ENCODE measurements at places on chromosomes 2 and 18.

DNA sequence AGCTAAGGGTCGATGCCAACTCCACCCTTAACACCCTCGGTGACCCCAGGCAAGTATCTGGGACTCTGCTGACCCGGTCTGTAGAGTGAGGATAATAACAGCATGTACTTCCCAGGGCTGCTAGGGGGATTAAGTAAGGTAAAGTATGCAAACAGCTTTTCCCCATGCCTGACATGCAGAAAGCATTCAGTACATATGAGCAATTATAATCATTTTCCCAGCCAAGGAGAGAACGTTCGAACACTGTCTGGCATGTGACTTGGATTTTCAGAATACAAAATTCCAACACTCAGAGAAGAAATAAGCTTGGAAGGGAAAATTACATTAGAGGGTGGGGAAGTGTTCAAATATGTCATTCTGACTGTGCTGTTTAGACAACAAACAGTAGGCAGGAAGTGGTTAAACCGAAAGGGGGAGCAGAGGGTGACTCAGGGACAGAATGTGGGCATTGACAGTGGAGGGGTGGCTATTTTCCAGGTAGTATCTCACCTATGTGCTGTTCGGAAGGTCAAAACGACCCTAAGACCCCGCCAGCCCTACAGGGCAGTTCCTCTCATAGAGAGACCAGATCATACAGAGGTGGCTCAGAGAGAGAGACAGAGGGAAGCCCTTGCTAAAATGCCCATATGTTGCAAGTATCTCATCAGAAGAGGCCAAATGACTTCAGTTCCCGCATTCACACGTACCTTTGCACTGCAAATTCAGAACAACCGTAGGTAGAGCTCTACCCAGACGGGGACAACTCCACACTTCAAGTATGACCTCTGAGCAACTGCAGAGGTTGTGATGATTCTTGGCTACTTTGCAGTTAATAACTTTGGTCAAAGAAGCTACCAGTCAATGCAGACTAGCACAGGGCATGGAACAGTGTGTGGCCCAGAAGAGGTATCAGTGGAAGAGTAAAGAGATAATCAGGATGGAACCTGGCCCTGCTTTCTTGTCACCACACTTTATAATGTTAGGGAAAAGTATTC is 14.8 kb downstream of the ASPRV1 start:
- no peak for ATAC-seq

DNA sequence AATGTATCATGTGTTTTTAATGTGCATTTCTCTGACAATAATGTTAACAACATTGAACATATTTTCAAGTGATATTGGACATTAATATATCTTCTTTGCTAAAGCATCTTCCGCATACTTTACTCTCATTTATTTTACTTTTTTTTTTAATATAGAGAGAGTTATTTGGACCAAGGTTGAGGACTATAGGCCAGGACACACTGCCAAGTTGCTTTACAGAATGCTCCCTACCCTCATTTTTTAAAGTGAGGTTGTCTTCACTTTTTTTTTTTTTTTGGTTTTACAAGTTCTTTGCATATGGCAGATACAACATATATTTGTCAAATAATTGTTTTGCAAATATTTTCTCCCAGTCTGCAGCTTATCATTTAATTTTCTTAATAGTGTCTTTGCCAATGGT is 201.8 kb downstream of the OSR1 start:
- ATAC-seq, result no peak

GRCh38 chr18:48910972-48911545 is 39.7 kb downstream of the SMAD7 start:
- no peak for ATAC-seq

DNA sequence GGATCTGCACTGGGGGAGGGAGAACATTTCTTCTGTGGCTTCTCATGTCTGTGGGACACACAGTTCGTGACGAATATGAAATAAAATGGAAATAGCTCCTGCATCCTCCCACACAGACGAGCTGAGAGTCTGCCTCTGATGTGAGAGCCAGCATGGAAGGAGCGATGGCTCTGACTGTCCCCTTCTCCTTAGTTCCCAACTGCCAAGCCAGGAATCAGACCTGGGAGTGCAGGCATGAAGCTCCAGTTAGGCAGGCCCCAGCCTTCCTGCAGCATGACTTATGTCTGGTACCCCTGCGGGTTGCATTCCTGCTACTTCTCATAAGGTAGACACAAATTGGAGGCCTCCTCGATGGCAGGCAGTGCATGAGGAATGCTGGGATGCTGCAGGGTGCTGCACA is 56.2 kb downstream of the PRKCE start:
- no peak for ATAC-seq

DNA sequence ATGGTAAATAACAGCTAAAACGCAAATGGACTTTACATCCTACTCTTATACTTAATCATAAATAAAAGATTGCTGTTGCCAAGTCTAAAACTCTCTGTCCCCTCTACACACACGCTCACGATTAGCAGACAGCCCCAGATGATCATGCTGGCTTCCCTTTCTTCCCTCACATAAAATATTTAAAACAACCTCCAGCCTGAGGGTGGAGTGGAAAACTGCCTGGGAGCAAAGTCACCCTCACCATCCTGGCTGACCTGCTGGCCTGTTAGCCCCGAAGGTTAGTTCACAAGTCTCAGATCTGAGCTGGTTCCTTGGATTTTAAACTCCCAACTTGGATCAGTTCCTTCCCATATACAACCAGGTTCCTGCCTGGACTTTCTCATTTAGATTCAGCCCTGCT is 288.2 kb downstream of the NBAS start:
- ATAC-seq, result no peak

- ATAC-seq, result no peak
These were observed 16.1 kb downstream of the ADD2 start for GRCh38 chr2:70751881-70752280.

DNA sequence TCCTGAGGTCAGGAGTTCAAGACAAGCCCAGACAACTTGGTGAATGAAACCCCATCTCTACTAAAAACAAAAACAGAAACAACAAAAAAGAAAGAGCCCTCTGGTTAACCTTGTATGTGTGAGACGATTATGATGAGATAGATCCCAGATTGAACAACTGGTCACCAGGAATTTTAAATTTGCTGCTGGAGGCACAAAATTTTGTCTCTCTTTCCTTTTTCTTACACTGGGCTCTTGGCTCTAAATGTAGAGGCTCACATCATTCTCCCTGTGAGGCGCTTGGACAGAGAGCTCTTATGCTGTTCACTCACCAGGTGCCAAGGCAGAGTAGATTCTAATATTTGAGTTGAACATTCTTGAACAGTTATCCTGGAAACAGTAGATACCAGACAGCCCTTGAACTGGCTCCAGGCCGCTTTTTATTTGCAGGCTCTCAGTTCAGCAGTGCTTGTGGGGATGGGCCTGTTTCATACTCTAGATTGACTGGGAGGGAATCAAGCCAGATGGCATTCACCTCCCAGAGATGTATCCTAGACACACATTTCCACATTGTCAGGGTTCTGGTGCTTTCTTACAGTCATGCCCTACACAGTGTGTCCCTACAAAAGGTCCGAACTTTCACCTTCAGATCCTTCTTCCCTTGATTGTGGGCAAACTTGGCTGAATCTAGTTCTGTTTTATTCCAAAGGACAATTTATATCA is 1159.6 kb downstream of the RPIA start:
- ATAC-seq, result no peak

DNA sequence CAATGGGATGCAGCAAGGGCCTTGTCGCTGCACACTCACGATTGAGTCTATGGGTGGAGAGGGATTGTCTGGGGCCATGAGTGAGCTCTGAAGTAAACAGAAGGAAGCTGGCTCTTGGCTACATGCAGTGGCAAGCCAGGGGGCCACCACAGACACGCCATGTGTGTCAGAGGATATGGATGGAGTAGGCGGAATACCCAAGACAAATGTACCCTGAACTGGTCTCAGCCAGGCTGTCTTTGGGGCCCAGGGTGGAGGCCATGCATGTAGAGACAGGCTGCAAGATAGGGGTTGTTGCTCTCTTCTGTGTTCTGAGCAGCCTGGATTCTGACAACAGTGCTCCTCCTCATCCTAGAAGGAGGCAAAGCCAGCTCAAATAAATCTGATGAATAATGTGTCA is 24.0 kb upstream of the ITGA6 start:
- ATAC-seq, result no peak

DNA sequence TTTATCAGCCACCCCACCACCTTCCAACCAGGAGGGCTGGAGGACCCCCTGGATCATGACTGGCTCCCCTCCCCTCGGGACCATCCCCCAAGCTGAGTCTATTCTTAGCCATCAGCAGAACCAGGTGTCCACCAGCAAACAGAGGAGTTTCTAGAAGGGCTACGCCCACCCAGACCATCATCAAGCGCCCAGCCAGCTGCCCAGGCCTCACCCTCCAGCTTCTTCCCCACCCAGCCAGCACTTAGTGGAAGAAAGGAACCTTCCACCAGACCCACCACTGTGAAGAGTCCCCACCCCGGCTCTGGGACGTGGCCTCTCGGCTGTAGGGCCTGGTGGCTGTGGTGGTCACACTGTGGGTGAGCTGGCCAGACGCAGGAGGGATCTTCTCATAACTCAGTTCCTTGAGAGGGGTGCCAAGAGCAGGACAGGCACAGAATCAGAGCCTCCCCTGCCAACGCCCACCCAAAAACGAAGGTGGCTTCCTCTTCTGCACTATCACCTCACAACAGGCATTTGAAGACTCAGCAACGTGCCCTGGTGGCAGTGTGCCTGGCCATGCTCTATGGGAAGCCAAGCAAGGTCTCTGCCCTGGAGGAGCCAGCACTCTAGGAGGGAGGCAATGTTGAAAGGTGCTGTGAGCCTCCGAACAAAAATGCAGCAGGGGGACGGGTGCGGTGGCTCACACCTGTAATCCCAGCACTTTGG is 19.0 kb downstream of the BIN1 start:
- ATAC-seq, result no peak

DNA sequence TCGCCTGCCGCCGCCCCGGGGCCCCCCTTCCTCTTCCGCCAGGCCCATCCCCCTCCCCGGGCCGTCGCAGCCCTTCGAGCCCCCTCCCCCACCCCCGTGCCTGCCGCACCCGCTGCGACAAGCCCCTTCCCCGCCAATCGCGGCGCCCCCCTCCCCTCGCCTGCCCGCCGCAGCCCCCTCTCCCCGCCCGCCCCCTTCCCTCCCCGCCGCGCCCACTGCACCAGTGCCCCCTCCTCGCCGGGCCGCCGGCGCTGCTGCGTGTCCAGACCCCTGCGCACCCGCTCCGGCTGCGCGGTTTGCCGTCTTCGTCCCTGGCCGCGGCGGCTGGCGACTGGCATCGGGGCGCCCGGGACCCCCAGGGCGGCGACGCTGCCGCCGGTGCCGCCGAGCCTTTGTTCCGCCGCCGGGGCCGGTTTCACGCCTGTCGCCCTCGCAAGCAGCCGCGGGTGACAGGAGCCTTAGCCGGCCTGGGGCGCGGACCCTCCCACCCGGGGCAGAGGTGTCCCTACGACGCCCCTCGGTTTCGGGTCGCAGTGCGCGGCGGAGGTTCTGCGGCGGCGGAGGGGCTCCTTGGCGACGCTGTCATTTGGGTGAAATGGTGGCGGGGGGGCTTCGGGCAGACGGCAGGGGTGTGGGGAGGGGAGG is 18.1 kb downstream of the GPC1 start:
- no peak for ATAC-seq

- no peak for ATAC-seq
These were observed 55.1 kb upstream of the SIX3 start for GRCh38 chr2:44886414-44886813.

- no peak for ATAC-seq
These were observed at the start of gene RIT2 for GRCh38 chr18:43115076-43115921. RIT2 (minus strand) TSS chr18:43115685.

- ATAC-seq, result no peak
These were observed 90.4 kb downstream of the SCN3A start for GRCh38 chr2:165113414-165113813.

GRCh38 chr2:160666154-160667060 is 172.8 kb upstream of the RBMS1 start:
- peak; percentile 97 for ATAC-seq

GRCh38 chr2:46309052-46309953 is 12.1 kb downstream of the EPAS1 start:
- ATAC-seq, result peak; percentile 25

- ATAC-seq, result no peak
These were observed 5.3 kb downstream of the DDX1 start for GRCh38 chr2:15596968-15597367.

DNA sequence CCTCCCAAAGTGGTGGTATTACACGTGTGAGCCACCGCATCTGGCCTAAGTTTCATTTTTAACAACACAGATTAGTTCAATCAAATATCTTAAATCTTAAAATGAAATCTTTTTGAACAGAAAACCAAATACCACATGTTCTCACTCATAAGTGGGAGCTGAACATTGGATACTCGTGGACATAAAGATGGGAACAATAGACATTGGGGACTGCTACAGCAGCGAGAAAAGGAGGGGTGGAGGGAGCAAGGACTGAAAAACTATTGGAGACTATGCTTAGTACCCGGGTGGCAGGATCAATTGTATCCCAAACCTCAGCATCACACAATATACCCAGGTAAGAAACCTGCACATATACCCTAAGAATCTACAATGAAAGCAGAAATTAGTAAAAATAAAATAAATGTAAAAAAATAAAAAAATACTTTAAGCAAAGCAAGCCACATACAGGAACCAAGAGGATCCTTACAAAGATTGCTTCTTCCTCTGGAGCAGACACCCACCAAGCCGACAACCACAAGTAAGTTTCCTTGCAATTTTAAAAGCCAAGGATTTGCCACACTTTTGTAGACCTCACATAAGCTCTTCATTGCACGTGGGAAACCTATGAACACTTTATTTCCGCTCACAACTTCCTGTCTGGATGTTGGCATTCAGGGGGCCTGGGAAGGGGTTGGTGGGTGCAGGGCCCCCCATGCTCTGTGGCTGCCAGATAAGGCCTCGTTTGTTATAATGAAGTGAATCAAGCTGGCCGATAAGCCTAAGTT is 147.9 kb downstream of the MYCN start:
- ATAC-seq, result no peak

GRCh38 chr2:203909974-203910373 is 26.6 kb upstream of the ICOS start:
- no peak for ATAC-seq

- no peak for ATAC-seq
These were observed 42.4 kb downstream of the TNS1 start for GRCh38 chr2:217960351-217960750.

DNA sequence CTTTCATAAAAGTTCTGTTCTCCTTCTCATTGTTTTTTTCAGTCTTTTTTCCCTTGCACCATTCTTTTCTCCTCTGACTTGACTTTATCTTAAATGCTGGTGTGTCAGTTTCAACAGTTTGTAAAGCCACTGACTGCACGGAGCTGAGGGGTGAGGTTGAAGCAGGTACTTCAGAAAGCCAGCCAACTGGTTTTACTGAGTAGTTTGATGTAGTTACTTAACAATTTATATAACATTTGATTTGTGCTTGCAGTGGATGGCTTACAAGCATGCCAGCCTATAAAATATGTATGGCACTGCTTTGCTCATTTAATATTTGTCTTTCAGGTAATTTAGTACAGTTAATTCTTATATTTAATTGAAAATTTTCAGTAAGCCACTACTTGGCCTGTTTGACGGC is 55.4 kb downstream of the FAM171B start:
- ATAC-seq, result no peak

All from gastroesophageal sphincter (tissue), 4 donors.